Stimulated activated CD8-positive, alpha-beta memory T cell treated with anti-CD3 and anti-CD28 coated beads, Interleukin-2, amount 100 ng/mL, for 48 hours (primary cell): ENCODE measurements at places on chromosomes 4 and X.

DNA sequence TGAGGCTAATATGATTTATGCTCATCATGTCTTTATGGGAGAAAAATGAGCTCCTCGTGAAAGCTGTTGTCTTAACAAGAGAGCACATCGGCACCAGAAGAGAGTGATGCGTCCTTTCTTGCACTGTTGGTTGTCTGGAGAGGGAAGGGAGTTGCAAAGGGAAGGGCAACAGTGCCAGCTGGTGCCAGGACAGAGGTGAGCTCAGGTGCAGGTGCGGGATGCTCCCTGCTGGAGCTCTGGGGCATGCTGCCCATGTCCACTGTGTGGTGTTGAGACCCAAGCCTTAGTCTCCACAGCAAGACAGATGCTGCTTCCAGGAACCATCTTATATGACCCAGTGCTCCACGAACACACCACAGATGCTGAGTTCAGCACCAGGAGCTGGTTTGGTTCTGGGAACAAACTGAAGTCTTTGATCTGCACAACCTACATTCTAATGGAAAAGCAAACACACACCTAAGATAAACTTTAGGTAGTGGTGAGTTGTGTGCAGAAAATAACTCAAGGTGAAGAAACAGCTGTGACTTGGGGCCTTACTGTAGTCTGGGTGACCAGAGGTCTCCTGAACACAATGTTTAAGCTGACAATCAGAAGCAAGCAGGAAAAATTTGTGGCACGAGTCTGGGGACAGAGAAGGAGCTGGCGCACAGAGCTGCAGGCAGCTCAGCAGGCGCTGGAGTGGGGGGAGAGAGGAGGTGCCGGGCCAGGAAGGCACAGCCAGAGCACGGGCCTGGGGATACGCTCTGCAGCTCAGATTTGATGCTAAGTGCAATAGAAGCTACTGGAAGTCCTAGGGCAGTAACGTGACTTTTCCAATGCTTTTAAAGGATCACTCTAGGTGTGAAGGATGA is 73.2 kb downstream of the HAUS3 start:
- no peak for DNase-seq

DNA sequence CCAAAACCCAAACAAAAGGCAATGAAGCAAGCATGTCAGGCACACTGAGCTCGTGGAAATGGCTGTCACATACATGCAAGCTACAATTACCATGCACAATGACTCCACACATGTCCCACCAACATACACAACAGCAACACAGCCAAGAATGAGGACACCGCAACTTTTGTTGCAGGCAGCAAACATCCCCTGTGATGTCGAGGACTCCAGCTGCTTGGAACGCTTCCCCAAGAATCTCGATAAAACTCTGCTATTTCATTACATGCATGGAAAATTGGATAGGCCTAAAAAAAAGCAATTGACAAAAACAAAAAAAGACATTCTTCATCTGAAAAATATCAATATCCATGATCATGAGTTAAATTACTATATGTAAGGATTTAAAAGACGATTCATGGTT is 11.8 kb downstream of the ANOS1 start:
- no peak for DNase-seq

- DNase-seq: no peak
Observed at GRCh38 chrX:112846187-112846586, 5.6 kb upstream of the AMOT start.

- no peak for DNase-seq
Observed at GRCh38 chrX:104806346-104806745, 240.3 kb downstream of the IL1RAPL2 start.

DNA sequence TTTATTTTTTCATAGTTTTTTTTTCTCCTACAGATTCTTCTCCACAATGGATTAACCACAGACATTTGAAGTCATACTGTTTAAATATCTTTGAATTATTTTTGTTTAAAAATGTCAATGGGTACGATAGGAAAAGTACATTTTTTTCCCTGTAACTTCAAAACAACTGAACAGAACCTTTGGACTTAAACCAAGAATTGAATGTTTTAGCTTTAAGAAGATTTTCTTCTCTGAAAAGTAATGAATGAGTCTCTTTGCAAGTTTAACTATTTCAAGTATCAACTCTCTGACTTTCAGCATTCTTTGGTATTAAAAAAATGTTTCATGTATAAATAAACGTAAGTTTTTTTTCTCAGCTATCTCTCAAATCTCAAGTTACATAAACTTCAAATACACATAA is 364.3 kb downstream of the FBXO8 start:
- DNase-seq: no peak

- DNase-seq: no peak
Observed at GRCh38 chr4:58093352-58093751, 983.2 kb upstream of the IGFBP7 start.

DNA sequence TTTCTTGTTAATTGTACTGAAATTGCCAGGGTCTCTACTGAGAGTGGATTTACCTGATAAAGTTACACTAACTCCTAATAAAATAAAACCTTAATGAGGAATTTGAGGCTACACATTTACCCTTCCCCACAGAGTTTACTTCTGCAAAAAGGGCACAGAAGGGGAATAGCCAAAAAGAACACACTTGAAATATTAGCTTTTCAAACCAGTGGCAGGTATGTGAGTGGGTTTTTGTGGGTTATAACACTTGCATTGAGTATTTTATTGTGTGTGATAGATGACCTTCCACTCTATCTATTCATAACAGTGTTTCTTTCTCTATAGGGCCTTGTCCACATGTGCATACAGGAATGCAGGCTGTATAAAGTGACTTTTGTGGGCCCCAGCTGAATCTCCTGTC is 5.0 kb upstream of the GPR174 start:
- DNase-seq: no peak

GRCh38 chrX:155761185-155761584 is 120.0 kb upstream of the VAMP7 start:
- DNase-seq: no peak

DNA sequence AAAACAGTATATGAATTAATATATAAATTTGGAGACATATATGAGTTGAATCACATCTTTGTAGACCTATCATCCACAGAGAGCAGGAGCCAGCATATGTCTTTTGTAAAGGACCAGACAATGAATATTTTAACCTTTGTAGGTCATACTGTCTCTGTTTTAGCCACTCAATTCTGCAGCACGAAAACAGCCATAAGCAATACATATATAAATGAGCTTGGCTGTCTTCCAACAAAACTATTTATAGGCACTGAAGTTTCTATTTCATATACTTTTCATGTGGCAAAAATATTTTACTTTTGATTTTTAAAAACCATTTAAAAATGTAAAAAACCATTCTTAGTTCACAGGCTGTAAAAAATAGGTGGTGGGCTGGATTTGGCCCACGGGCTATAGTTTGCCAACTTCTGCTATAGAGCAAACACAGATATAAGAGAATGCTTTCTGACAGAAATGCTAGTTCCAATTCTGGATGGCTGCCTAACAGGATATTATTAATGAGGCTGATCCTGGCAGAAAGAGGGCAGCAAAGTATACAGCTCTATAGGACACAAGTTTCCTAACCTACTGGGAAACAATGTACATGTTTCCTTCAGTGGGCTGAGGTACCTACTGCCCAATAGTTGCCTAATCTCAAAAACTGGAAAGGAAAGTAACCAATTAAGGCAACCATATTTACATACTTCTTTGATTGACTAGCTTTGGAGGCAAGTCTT is 58.1 kb upstream of the UCP1 start:
- DNase-seq: no peak

DNA sequence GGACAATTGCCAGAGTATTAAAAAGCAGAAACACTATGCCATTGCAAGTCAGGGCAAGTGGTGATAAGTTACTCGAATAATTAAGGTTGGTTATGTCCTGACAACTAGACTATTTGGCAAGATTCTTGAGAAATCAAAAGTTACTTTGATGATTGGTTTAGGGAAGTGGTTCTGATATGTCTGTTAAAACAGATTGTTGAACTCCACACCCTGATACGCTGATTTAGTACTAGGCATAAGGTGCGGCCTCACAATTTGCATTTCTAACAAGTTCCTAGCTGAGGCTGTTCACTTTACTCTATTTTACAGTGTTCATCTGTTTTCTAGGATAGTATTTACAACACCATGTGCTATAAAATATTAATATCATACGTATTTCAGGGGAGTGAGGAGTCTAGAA is 12.5 kb downstream of the GABRA4 start:
- DNase-seq: no peak

- no peak for DNase-seq
Observed at GRCh38 chr4:106017975-106018374, 122.7 kb downstream of the NPNT start.

DNA sequence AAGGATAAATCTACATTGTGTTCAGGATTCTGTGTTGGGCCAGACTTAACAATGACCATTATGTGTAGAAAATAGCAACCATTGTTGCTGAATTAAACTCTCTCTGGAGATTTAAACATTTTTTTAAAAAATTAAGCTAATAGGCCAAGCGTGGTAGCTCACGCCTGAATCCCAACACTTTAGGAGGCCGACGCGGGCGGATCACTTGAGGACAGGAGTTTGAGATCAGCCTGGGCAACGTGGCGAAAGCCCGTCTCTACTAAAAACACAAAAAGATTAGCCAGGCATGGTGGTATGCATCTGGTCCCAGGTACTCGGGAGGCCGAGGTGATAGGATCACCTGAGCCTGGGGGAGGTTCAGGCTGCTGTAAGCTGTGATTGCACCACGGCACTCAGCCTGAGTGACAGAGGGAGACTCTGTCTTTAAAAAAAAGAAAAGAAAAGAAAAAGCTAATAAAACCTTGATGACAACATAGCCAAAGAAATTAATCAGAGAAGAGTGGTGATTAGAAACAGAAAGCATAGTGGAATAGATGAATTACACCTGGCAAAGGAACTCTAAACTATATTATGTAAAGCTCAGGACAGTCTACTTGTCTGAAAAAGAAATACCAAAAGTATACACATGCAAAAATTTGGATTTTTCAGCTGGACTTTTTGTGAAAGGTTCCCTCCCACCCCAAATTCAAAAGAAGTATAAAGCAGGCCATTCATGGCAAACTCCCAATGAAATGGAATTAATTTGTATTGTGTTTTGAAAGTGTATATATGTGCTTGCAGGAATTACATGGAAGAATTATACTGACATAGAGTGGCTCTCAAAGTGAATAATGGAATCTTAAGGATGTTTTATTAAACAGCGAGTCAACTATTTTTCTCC is 21.9 kb downstream of the PLS3 start:
- no peak for DNase-seq

- DNase-seq: no peak
Observed at GRCh38 chrX:30343206-30343605, 34.0 kb upstream of the NR0B1 start.

DNA sequence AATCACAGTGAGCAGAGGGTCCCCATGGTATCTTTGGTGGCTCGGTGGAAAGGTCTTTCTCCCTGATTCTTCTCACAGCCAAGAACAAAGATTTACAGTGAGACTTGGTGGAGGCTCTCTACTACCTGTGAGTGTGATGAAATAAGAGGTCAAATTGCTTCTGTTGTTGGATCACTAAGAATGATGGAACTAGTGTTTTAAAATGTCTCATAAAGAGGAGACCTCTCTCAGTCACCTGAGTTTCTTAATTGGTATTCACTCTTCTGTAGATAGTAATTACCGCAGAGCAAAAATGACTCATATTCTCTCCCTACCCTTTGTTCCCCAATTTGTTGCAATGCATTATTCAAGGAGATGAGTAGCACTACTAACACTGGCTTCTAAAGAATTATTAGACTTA is 100.9 kb upstream of the TBC1D9 start:
- DNase-seq: no peak

- DNase-seq: no peak
Observed at GRCh38 chr4:107570952-107571351, 149.1 kb downstream of the PAPSS1 start.

DNA sequence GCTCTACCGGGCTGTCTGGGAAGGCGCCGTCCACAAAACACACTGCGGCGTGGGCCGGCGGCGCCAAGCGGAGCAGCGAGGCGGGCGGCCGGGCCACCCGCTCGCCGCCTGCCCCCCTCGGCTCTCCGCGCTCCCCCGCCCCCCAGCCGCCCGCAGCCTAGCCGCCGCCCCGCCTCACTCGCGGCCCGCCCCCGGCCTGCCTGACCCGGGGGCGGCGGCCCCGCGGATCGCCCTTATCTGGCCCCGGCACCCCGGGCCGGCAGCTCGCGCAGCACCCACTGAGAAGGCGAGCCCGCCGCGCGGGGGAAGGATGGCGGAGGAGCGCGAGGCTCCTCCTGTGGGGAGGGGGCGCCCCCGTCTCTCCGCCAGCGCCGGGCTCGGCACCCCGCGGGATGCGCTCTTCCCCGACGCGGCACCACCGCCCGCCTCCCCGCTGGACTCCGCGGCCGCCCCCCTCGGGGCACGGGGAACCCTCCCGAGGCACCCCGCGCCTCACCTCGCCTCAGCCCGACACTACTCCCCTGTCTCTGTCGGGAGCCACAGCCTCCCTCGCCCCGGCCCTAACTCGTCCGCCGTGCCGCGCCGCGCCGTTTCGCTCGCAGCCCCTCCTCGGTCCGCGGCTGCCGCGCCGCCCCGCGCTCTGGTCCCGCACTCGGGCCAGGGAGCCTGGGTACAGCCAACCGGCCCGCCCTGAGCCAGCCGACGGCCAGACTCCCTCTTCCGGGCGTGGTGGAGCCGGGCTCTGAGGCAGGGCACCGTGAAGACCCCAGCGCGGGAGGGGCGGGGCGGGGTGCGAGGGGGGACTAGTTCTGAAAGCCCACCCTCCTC is 566 bp downstream of the ATP11C start:
- peak; percentile 23 for DNase-seq

- DNase-seq: no peak
Observed at GRCh38 chr4:99763635-99764101, 53.0 kb upstream of the DAPP1 start.

DNA sequence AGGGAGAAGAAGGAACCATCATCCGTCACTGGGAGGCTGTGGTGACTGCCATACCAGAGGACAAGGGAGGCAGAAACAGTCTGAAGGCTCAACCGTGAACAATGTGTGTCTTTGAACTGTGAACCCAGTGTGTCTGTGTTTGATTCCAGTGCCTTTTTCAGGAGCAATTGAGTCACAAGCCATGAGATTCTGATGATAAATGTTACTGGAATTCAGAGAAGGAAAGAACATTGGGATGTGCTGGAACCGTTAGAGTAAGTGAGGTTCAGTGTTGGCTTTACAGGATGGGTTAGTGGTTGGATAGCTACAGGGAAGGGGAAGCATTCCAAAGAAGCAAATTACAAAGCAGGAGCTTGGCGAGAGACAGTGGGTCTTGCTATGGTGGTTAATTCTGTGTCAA is 464.4 kb downstream of the TRIML1 start:
- no peak for DNase-seq

GRCh38 chrX:153740631-153741222 is 16.1 kb downstream of the ABCD1 start:
- DNase-seq: no peak

DNA sequence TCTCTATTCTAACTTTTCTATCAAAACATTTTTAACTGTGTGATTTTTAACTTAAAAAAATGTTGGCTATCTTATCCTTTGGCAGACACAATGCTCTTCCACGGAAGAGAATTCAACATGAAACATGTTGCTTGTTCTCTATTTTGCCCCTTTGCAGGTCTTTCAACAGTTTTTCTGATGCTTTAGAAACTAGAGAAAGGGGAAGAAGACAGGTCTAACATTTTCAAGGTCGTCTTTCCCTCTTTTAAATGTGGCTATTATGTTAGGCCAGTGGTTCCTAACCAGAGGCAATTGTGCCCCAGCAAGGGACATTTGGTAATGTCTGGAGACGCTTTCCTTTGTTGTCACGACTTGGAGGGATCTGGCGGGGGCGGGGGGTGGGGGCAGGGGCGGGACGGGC is 95.0 kb downstream of the SH3KBP1 start:
- DNase-seq: no peak

- DNase-seq: no peak
Observed at GRCh38 chr4:105709081-105709450, 482 bp downstream of the GSTCD start.
